Naive thymus-derived CD8-positive, alpha-beta T cell (primary cell): ENCODE measurements at places on chromosomes 4 and X.

DNA sequence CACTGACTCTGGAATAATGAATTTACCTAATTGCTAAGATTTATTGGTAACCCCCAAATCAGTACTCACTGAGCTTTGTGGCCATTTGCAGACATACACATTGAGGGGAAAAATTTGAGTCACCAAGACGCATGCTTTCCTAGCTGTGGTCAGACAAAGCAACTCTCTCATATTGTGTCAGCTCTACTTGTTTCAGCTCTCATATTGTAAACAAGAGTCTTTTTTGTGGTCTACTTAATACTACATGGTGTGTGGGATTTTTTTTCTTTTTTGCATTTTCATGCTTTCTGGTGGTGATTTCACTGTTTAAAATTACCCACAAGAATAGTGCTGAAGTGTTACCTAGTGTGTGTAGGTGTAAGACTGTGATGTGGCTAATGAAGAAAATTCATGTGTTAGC lies 428.2 kb upstream of the GALNT7 start:
- DNase-seq: no peak

DNA sequence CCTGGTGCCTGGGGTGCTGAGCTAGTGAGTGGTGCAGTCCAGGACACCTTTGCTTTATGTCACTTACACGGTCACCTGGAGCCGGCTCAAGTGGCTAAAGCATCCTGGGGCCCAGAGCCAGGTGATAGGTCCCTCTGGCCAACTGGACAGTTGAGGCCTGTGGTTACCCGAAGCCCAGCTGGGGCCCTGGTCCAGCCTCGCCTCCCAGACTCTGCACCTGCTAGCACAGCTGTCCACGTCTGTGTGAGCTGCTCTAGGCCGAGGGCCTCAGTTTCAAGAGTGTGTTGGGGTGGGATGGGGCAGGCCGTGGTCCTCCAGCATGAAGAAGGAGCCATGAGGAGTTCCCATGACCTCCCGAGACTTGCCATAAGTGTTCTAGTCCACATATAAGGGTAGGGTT lies 7.7 kb upstream of the ADD1 start:
- no peak for DNase-seq

GRCh38 chr4:3724319-3725231 lies 41.6 kb upstream of the ADRA2C start:
- DNase-seq: no peak

GRCh38 chr4:48781968-48782367 lies 1.9 kb upstream of the FRYL start:
- DNase-seq: no peak

DNA sequence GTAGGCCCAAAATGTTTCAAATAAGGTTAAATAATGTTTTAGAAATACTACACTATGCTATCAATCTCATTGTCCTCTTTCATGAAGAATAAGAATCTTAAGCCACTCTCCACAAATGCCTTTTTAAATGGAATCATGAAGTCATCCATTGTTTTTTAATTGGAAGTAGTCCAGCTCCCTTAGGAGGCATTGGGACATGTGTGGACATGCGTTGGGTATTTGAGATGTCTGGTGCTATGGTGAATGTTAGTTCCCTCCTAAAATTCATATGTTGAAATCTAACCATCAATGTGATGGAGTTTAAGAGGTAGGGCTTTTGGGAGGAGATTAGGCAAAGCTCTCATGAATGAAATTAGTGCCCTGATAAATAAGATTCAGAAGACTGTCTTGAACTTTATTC lies 289.0 kb downstream of the C4orf33 start:
- no peak for DNase-seq

- DNase-seq: no peak
Measured at GRCh38 chrX:94492541-94492940, 818.5 kb downstream of the FAM133A start.

- DNase-seq: no peak
Measured at GRCh38 chrX:109398833-109399232, 83.1 kb downstream of the GUCY2F start.
